Naive thymus-derived CD8-positive, alpha-beta T cell (primary cell): ENCODE measurements at places on chromosomes 12 and 14.

- H3K36me3 ChIP-seq, result no peaks in the 10 kb centered on the region
- no peak overlapping the region for H3K27ac ChIP-seq
- H3K4me1 ChIP-seq, result no peaks in the 10 kb centered on the region
- no peaks in the 10 kb centered on the region for H3K27me3 ChIP-seq
Measured at GRCh38 chr14:87179936-87180335, 813.0 kb downstream of the GALC start.

DNA sequence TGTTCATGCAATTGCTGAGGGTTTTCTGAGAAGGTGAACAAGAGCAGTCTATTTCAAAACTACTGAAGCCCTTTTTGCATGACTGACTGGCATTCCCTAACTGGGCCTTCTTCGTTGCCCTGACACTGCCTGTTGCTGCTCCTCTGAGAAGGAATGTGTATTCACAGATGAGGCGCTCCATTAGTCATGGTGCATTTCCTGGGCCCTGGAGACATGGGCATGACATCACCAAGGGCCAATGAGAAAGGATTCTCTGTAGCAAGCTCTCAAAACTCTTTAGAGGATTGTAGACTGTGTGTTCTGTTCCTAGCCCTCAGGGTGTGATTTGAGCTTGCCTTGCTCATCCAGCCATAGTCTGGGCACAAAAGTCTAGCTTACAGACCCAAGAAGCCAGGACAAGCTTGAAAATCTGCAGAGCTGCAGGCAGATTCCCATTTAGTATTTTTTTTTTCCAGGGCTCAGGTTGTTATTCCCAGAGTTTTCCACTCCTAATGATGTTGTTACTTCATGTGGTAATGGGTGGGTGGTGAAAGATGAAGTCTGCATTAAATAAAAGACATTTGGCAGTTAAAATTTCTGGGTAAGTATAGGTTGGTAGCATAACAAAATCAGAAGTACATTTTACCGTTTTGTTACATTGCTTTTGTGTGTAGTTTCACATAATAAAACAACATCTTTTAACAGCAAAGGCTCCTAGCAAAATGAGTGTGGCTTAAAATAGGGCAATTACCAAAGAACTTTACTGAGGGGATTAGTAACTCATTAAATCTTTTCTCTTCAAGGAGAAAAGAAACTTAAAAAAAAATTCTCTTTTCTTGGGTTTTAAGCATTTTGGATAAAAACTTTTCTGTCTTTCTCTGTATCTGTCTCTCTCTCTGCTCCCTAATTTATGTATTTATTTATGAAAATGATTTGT is 318.4 kb downstream of the RAD51B start:
- no peak overlapping the region for H3K27ac ChIP-seq
- DNase-seq, result no peak
- no peaks in the 10 kb centered on the region for H3K27me3 ChIP-seq
- no peak overlapping the region for H3K4me3 ChIP-seq
- H3K36me3 ChIP-seq, result no peaks in the 10 kb centered on the region

DNA sequence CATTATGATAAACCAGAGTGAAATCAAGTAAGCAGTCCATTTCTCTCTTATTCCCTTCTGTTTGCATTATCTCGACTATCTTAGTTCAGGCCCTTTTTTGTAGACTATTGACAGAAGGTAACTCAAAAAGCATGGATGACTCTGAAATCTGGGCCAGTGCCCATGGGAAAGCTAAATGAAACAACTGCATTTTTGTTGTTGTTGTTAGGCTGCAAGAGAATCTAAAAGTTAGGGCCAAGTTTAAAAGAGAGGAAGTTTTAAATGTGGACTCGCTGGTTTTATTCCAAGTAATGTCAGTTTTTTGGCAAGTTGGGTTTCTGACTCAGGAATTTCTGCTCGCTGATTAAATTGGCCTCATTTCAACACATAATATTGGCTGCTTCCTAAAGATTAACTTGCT is 201.1 kb downstream of the PIK3C2G start:
- no peak overlapping the region for H3K27ac ChIP-seq
- no peaks in the 10 kb centered on the region for H3K36me3 ChIP-seq
- no peak overlapping the region for H3K4me3 ChIP-seq
- no peaks in the 10 kb centered on the region for H3K27me3 ChIP-seq

GRCh38 chr12:114269153-114269552 is 136.8 kb downstream of the TBX5 start:
- no peaks in the 10 kb centered on the region for H3K4me1 ChIP-seq
- no peaks in the 10 kb centered on the region for H3K36me3 ChIP-seq
- H3K27me3 ChIP-seq, result peaks cover 6% of the 10 kb centered on the region
- no peak overlapping the region for H3K4me3 ChIP-seq
- H3K27ac ChIP-seq, result no peak overlapping the region

DNA sequence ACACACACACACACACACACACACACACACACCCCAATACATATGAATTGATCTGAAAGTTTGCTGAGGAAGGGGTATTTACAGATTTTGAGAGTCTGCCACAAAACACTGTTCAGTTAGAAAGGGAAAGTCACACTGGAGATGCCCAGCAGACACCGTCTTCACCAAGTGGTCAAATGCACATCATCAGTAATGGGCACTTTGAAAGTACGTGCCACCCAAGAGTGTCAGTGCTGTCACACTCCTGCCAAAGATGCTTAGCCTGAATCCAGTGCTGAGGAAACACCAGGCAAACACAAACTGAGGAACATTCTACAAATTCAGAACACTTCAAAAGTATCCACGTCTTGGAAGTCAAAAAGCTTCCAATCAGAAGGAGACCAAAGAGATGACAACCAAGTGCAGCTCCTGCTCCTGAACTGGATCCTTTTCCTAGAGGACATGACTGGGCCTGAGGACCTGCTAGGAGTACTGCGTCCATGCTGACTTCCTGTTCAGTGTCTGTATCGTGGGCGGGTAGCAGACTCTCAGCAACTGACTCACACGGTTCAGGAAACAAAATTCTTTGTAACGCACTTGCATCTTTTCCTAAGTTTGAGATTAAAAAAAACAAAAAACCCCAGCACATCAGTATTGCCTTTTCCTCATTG is 18.6 kb downstream of the PSMC1 start:
- no peaks in the 10 kb centered on the region for H3K36me3 ChIP-seq
- no peaks in the 10 kb centered on the region for H3K27me3 ChIP-seq
- H3K4me1 ChIP-seq, result peaks cover 8% of the 10 kb centered on the region
- no peak overlapping the region for H3K4me3 ChIP-seq
- no peak for DNase-seq
